ENCODE measurements at places on chromosomes 4 and X. TPM values are rescaled to one million over a fixed set of nuclear protein-coding genes. Genes with fewer than 3 reads are reported as not detected.

Gene HS6ST2
- 0.92 TPM for total RNA-seq

Gene NPY5R
- total RNA-seq, result not detected

Gene LEF1
- total RNA-seq, result 4.3 TPM

- no peak overlapping the region for H3K4me3 ChIP-seq
- H3K4me1 ChIP-seq, result no peaks in the 10 kb centered on the region
- no peaks in the 10 kb centered on the region for H3K27me3 ChIP-seq
- H3K36me3 ChIP-seq, result no peaks in the 10 kb centered on the region
Observed at GRCh38 chr4:133068083-133068482, 81.0 kb upstream of the PCDH10 start.

DNA sequence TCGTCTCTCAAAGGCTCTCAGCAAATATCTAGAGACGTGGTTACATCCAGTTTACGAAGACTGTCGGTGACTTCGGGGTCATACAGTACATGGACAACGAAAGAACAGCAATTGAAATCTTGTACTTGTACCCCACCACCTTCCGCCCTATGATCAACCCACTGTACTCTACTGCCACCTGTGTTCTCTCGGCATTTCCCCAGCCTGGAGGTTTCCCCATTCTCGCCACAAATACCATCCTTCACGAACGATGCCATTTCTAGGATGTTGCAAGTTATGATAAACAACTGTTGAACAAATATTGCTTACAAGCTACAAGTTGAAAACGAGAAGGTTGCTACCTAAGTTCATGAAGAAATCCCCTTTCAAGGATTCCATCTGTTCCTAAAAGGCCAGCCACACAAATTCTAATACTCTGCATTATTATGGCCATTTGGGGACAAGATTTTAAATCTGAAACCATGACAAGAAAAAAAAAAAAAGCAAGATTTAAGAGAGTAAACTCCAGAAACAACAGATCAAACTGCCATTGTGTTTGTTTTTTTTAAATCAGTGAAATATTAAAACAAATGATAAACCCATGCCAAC is 1.6 kb downstream of the APBB2 start:
- peaks cover 31% of the 10 kb centered on the region for H3K4me1 ChIP-seq
- H3K27me3 ChIP-seq, result no peaks in the 10 kb centered on the region
- H3K4me3 ChIP-seq, result peak overlapping the region; percentile 82
- H3K27ac ChIP-seq, result no peak overlapping the region

Gene MMRN1
- 42.6 TPM for total RNA-seq

DNA sequence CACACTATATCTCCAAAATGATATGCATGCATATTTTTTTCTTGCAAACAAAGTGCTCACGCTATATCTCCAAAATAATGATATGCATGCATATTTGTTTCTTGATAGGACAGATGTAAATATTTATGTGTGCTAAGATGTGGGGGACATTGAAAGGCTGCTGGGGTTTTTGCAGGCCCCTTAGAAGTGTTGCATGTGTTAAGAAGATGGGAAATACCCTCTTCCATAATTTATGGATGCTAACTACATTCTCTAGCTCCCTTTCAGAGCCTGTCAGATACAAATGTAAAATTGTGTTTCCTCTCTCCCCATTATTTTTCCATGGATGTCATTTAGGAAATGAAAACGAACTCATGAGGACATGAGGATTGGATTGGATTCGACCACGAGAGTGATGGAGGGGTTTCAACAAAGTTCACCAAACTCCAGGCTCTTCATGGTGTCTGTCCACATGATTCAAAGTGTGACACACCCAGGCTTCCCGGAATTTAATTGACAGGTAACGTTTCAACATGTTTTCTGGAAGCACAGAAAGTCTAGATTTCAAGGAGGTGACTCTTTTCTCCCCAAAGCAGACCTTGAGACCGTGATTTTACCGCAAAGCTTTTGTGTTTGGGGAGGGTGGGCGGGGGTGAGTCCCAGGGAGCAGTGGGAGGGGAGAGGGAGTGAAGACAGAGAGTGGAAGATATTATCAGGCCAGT is 94.4 kb upstream of the CD99 start:
- H3K4me1 ChIP-seq, result peaks cover 6% of the 10 kb centered on the region
- no peaks in the 10 kb centered on the region for H3K27me3 ChIP-seq
- peaks cover 19% of the 10 kb centered on the region for H3K36me3 ChIP-seq

DNA sequence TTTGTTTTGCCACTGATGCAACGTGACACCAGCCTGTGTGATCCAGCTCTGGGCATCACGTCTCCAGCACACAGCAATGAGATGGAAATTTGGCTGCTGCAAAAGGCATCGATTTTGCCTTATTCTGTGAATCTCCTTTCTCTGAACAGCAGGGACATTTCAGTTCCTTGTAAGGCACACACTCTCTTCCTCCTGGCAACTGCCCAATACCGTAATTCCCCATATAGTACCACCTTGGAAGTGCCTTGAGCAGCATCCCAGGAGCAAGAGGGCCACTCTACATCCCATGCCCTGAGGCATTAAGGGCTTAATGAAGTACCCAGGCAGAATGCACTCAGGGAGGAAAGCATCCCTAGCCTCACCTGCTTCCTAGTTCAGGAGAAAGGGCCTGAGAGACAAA is 10.5 kb upstream of the MAMLD1 start:
- no peaks in the 10 kb centered on the region for H3K27me3 ChIP-seq
- H3K4me1 ChIP-seq, result no peaks in the 10 kb centered on the region
- H3K36me3 ChIP-seq, result no peaks in the 10 kb centered on the region
- H3K4me3 ChIP-seq, result no peak overlapping the region
- H3K27ac ChIP-seq, result no peak overlapping the region

DNA sequence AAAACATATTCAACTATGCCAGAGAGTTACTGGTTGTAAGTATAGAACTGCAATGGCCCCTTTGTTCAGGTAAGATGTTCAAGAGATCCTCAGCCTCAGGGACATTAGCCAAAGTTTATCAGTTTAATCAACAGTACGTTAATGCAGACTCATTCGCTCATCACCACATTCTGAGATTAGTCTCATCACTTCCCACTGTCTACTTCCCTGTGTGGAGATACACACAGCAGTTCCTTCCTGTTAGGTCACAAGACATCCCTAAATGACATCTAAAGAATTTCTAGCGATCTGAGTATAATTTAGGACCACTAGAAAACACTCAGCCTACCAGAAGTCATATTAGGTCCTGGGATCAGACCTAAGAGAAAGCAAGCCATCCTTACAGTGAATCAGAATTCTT is 10.4 kb downstream of the SLC10A7 start:
- no peak for DNase-seq
- peaks cover 6% of the 10 kb centered on the region for H3K36me3 ChIP-seq
- H3K4me1 ChIP-seq, result no peaks in the 10 kb centered on the region
- no peak overlapping the region for H3K27ac ChIP-seq
- H3K27me3 ChIP-seq, result no peaks in the 10 kb centered on the region
- no peak overlapping the region for H3K4me3 ChIP-seq

DNA sequence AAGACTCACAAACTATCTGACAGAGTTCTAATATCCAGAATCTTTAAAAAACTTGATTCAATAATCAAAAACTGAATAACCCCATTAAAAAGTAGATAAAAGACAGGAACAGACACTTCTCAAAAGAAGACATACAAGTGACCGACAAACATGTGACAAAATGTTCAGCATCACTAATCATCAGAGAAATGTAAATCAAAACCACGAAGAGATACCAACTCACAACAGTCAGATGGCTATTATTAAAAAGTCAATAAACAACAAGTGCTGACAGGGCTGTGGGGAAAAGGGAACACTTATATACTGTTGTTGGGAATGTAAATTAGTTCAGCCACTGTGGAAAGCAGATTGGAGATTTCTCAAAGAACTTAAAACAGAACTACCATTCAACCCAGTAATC is 138.1 kb upstream of the RASGEF1B start:
- H3K27me3 ChIP-seq, result no peaks in the 10 kb centered on the region
- no peaks in the 10 kb centered on the region for H3K4me1 ChIP-seq
- no peaks in the 10 kb centered on the region for H3K36me3 ChIP-seq
- H3K27ac ChIP-seq, result no peak overlapping the region
- DNase-seq, result no peak

- H3K27me3 ChIP-seq, result no peaks in the 10 kb centered on the region
- DNase-seq, result no peak
- no peak overlapping the region for H3K4me3 ChIP-seq
- no peak overlapping the region for H3K27ac ChIP-seq
Observed at GRCh38 chr4:146916479-146917076, 29.1 kb downstream of the TTC29 start.

GRCh38 chr4:142311916-142312315 is 534.2 kb downstream of the INPP4B start:
- no peaks in the 10 kb centered on the region for H3K4me1 ChIP-seq
- no peak for DNase-seq
- no peak overlapping the region for H3K4me3 ChIP-seq
- no peaks in the 10 kb centered on the region for H3K27me3 ChIP-seq
- no peaks in the 10 kb centered on the region for H3K36me3 ChIP-seq

- H3K27me3 ChIP-seq, result no peaks in the 10 kb centered on the region
- no peaks in the 10 kb centered on the region for H3K4me1 ChIP-seq
- no peaks in the 10 kb centered on the region for H3K36me3 ChIP-seq
- no peak overlapping the region for H3K27ac ChIP-seq
- H3K4me3 ChIP-seq, result no peak overlapping the region
Observed at GRCh38 chrX:79154596-79155359, 10.3 kb downstream of the GPR174 start.

DNA sequence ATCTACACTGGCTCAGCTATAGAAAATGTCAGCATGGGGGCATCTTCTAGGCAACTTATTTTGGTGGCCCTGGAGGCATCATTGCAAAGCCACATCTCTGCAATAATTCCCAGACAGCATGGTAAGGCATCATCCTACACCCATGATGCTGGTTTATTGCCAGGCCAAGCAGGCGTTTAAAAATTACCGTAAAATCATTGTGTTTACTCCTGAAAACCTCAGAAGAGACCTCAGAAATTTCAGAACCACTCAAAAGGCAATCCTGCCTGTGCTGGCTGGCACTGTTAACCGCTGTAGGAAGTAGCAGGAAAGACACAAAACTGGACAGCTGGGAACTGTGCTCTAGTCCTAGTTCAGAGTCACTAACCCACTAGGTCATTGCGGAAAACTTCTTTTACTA is 63.2 kb downstream of the MID1 start:
- H3K36me3 ChIP-seq, result no peaks in the 10 kb centered on the region
- no peaks in the 10 kb centered on the region for H3K27me3 ChIP-seq
- H3K4me3 ChIP-seq, result no peak overlapping the region
- no peak overlapping the region for H3K27ac ChIP-seq
- DNase-seq, result no peak
- no peaks in the 10 kb centered on the region for H3K4me1 ChIP-seq

Measured in lower lobe of right lung (tissue), 2 donors.